T-helper 17 cell (primary cell): ENCODE measurements at places on chromosomes 2 and 18.

DNA sequence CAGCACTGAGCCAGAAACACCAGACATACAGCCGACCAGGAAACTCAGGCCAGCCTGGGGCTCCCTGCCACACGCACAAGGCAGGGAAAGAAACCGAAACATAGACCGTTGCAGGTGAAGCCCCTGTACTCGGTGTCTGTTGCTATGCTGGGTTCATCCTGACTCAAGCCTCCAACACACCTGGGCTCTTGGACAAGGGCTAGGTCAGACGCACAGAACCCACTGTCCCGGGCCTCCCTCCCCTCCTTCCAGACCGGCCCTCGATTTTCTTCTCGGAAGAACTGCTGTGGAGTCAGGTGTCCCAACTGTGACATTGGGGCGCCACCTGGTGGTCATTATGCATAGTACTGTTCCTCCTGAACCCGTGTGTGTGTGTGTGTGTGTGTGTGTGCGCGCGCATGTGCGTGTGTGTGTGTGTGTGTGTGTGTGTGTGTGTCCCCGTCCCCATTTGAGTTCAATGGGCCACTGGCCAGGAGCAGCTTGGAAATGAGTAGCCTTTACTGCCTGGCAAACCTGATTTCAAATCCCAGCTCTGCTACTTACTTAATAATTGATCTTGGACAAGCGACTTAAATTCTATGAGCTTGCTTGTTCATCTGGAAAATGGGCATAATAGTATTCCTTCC is 55.4 kb upstream of the GLI2 start:
- peak; percentile 46 for DNase-seq

DNA sequence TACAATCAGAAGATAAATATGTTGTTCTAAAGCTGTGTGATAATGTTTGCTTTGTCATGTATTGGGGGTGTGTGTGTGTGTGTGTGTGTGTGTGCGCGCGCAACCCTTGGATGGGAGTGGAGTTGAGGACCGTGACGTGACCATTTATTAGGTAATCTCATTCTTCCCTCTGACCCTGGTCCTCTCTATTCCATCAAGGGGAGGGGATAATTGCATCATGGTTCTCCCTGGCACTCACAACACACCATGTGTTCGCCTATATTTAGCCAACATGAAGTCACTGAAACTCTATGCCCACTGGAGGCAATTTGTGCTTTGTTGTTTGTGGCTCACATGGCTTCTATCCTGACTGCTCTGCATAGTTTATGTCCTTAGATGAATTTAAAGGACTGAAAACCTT is 79.8 kb upstream of the LRPPRC start:
- no peak for DNase-seq

- no peak for DNase-seq
Observed at GRCh38 chr2:1234731-1235308, 178.4 kb upstream of the TPO start.

GRCh38 chr2:128664499-128664971 is 345.9 kb upstream of the HS6ST1 start:
- DNase-seq: no peak

DNA sequence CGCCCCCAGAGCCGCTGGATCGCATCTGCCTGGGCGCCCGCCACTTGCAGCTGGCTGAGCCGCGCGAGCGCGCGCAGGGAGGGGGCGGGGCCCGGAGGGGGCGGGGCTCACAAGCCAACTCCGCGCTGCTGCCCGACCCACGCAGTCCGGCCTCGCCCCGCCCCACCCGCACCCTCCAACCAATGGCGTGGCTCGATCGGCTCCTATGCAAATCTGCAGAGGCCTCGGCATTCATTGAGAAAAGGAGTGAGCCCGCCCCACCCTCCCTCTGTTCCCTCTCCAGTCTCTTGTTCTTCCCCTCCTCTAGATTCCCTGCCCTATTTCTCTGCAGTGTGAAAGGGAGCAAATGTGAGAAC is at the start of gene ALK:
Gene ALK (minus strand): TSS at position 27 of the 356 bp plus-strand sequence. CDS start 927 bp downstream, outside the sequence.
- peak; percentile 34 for DNase-seq

- no peak for DNase-seq
Observed at GRCh38 chr2:177394594-177394973, 2.0 kb downstream of the AGPS start.

DNA sequence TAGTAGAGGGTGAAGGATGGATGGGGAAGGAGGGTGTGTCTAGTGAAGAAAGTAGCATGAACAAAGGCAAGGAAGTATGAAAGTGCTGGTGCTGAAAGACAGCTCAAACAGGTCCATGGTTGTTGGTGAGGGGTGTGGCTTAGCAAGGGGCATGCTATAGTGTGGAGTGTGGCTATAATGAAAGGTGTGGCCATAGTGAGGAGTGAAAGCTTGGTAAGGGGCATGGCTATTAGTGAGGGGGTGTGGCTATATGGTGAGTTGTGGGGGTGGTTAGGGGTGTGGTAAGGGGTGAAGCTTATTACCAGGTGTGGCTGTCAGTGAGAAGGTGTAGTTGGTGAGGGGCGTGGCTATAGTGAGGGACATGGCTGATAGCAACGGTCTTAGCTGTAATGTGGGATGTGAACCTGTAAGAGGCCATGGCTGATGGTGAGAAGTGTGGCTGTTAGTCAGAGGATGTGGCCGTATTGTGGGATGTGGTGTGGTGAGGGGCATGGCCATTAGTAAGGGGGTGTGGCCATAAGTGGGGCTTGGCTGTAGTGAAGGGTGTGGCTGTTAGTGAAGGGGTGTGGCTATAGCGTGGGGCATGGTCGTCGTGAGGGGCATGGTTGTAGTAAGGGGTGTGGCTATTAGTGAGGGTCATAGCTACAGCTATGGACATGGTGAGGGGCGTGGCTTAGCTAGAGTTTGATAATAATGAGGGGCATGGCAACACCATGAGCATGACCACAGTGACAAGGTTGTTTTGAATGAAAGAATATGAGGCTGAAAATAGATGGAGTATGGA is 549.6 kb downstream of the FBXO15 start:
- DNase-seq: no peak
